ENCODE measurements at places on chromosomes 5 and 9.

DNA sequence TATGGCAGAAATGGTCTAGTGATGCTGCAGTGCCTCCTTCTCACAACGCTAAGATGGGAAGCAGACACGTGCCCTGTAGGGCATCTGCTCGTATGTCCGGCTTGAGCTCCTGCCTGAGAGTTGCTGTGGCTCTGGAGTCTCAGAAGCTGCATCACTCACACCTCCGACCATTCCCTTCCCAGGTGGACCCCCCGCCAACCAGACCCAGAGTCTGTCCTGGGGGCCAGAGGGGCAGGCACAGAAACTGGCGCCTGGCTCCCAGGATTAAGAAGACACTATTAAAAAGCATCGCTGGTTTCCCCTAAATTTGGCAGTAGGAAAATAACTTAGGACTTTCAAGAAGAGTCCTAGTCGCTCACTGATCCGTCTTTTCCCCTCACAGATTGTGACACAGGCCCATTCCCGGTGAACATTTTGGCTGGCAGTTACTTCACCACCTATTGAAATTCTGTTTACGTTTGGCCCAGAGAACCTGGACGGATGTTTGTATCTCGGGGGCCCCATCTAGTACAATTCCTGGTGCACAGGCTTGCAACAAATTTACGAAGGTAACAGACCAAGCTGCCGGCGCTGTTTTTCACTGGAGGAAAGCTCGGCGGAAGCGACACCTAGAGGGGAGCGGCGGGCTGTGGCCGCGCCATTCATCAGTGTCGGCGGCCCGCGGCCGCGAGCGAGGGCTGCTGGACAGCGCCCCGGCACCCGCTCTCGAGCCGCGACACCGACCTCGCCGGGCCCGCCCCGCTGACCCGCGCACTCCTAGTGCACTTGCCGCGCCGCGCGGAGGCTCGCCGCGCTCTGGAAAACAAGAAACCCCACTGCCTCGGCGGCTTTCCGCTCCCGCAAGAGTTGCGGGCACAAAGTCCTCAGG lies 1.6 kb downstream of the FSTL4 start:
- no peak for DNase-seq

- DNase-seq = no peak
Measured at GRCh38 chr5:107817951-107818350, 147.2 kb upstream of the EFNA5 start.

GRCh38 chr9:126152622-126153362 lies 173.8 kb upstream of the MVB12B start:
- no peak for DNase-seq

DNA sequence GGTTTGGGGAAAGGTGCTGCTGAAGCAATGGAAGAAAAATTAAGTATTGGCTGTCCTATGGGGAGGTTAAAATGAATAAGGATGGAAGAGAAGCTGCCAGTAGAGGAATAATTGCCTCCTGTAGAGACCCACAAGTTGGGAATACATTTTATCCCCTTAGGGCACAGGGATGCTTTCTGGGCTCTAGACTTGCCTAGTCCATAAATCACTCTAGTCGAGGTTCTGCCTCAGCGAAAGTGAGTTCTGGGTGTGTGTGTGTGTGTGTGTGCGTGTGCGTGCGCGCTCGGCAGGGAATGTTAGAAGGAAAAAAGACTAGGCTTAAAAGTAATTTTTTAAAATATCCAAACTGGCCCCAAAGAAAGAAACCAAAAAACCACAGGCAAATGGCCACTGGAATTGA lies 291.6 kb downstream of the DOCK8 start:
- DNase-seq = no peak

GRCh38 chr9:117725426-117725887 lies 21.3 kb downstream of the TLR4 start:
- DNase-seq = no peak

GRCh38 chr9:71858102-71858798 lies 52.7 kb downstream of the ABHD17B start:
- no peak for DNase-seq

DNA sequence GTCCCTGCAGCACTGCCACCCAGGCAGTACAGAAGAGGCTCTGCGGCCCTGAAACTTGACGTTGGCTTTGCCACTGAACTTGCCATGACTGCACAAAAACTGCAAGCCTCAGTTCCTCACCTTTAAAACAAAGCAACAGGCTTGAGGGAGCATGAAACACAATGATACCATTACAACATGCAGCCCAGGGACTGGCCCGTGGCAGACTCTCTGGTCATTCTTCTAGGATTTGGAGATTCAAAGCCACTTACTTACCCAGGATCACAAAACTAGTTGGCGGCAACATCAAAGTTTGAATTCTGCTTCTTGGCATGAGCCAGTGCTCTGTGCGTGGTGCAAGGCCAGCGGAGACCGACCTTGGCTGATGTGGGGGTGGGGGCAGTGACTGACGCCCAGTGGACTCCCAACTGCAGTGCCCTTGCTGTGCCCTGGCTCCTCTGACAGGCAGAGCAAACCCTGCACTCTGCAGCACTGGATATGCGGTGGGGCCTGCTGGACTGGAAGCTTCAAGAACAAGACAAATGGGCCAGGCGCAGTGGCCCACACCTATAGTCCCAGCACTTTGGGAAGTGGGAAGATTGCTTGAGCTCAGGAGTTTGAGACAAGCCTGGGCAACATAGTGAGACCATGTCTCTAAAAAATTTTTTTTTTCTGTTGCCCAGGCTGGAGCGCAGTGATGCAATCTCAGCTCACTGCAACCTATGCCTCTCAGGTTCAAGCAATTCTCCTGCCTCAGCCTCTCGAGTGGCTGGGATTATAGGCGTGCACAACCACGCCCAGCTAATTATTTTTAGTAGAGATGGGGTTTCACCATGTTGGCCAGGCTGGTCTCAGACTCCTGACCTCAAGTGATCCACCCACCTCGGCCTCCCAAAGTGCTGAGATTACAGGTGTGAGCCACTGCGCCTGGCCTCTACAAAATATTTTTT lies 18.9 kb downstream of the SQSTM1 start:
- DNase-seq = no peak

GRCh38 chr5:146084376-146084775 lies 21.0 kb downstream of the PLAC8L1 start:
- DNase-seq = no peak
